ENCODE measurements at places on chromosomes 16 and 17.
A peak's percentile ranks its signal among the peaks of the same experiment; 100 is the strongest.

DNA sequence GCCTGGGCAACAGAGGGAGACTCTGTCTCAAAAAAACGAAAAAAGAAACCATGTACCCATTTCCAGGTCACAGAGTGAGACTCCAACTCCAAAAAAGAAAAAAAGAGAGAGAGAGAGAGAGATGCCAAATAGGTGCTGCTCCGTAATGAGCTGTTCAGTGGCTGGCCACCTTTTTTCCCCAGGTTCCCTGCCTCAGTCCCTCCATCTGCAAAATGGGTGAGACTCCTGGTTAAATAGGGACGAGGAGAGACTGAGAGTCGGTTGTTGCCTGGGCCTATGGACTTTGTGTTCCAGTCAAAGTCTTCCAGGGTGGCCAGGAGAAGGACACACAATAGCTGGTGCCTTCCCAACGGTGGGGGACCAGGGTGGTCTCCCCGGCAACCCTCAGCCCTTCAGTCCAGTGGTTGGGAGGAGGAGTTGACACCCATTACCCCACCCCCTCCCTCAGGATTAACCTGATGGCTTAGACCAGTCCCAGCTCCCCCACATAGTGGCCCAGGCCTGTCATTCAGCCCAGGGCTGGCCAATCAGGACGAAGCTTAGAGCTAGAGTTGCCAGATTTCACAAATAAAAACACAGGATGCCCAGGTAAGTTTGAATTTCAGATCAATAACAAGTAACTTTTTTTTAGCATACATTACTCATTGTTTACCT is 258.2 kb downstream of the PARN start:
- peak; percentile 74 for DNase-seq

GRCh38 chr17:47605011-47605410 is 44.7 kb upstream of the KPNB1 start:
- no peak for DNase-seq

- peak; percentile 66 for DNase-seq
These were observed 15.5 kb downstream of the ERCC4 start for GRCh38 chr16:13935408-13935807.

- DNase-seq: no peak
These were observed 643.5 kb downstream of the CDH11 start for GRCh38 chr16:64478252-64478906.

DNA sequence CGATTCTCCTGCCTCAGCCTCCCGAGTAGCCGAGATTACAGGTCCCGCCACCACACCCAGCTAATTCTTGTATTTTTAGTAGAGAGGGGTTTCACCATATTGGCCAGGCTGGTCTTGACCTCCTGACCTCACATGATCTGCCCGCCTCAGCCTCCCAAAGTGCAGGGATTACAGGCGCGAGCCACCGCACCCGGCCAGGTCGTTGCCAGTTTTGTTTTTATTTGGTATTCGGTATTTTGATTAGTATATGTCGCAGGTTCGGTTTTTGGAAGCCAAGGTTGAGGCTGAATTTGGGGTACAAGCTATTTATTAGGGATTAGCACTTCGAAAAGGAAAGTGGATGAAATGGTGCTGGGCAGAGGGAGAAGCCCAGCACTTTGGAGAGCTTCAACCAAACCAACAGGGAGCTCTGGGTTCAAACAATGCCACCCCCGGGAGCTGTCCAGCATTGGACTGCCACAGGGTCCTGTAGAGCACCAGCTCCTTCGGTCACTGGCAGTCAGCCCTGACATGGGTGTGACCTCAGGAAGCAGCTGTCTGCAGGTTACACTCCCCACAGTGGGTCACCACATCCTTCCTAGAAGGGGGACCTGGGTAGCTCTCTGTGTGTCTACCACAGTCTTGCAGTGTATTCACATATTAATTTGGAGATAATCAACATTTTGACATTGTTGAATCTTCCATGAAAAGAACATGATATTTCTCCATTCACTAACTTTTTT is 1.5 kb upstream of the CLEC10A start:
- DNase-seq: no peak

- DNase-seq: no peak
These were observed 31.5 kb downstream of the ZFHX3 start for GRCh38 chr16:73016488-73016830.

- no peak for DNase-seq
These were observed 6.8 kb upstream of the FLYWCH1 start for GRCh38 chr16:2904922-2905240.

- DNase-seq: peak; percentile 82
These were observed 43.3 kb downstream of the HAPSTR1 start for GRCh38 chr16:9134739-9135138.

GRCh38 chr17:40450175-40450574 is 6.9 kb downstream of the IGFBP4 start:
- DNase-seq: peak; percentile 49

- DNase-seq: no peak
These were observed 42.9 kb downstream of the MSI2 start for GRCh38 chr17:57299176-57299575.

Data from neural progenitor cell (in vitro differentiated cells).